ENCODE measurements at places on chromosomes 12 and 14.

DNA sequence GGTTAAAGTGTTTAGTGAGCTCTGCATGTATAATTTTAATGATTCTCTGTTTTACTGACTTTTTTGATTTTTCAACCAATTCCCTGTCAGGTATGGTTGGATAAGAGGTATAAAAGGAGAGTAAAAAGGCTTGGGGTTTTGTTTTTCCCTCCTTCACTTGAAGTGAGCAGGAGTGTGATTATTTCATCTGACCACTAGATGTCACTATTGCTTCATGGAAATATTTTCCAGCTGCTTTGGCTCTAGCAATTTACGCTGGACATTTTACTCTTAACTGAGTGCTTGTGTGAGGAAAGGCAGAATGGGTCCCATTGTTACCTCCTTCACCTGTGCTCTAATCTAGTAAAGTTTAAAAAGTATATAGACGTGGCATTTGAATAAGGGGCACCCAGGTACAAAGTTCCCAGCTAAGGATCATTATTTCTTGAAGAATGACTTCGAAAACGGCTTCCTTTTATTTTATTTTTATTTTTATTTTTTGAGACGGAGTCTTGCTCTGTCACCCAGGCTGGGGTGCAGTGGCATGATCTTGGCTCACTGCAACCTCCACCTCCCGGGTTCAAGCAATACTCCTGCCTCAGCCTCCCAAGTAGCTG is 66.5 kb downstream of the TBC1D30 start:
- H3K4me3 ChIP-seq = no peak overlapping the region
- no peaks in the 10 kb centered on the region for H3K27me3 ChIP-seq
- H3K4me1 ChIP-seq = no peaks in the 10 kb centered on the region
- no peak overlapping the region for H3K27ac ChIP-seq
- H3K36me3 ChIP-seq = no peaks in the 10 kb centered on the region

DNA sequence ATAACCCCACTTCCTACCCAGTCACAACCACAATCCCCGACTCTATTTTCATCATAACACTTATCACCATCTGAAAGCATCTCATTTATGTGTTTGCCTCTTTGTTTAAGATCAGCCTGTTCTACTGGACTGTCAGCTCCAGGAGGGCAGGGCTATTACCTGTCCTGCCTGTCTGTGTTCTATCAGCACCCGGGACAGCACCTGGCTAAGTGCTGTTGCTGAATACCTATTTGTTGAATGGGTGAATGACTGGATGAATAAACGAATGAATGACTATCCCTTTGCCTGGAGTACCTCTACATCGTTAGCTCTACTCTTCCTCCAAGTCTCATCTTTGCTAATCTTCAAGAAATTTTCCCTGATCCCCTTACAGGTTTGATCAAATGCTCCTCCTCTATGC is 69.0 kb downstream of the WSCD2 start:
- no peaks in the 10 kb centered on the region for H3K27me3 ChIP-seq
- no peak overlapping the region for H3K27ac ChIP-seq
- no peak for DNase-seq
- H3K36me3 ChIP-seq = no peaks in the 10 kb centered on the region

- H3K36me3 ChIP-seq = peaks cover 16% of the 10 kb centered on the region
- peaks cover 19% of the 10 kb centered on the region for H3K4me1 ChIP-seq
- peak overlapping the region; percentile 83 for H3K27ac ChIP-seq
- no peak for DNase-seq
- peak overlapping the region; percentile 62 for H3K4me3 ChIP-seq
- H3K27me3 ChIP-seq = no peaks in the 10 kb centered on the region
Measured at GRCh38 chr12:56188778-56189098, 545 bp downstream of the SMARCC2 start.

GRCh38 chr12:14635776-14636175 is 60.6 kb downstream of the GUCY2C start:
- H3K4me3 ChIP-seq = no peak overlapping the region
- DNase-seq = no peak

- H3K4me3 ChIP-seq = no peak overlapping the region
- no peaks in the 10 kb centered on the region for H3K4me1 ChIP-seq
- no peaks in the 10 kb centered on the region for H3K27me3 ChIP-seq
- H3K36me3 ChIP-seq = no peaks in the 10 kb centered on the region
- no peak for DNase-seq
Measured at GRCh38 chr14:88143810-88144209, 138.9 kb downstream of the GPR65 start.

DNA sequence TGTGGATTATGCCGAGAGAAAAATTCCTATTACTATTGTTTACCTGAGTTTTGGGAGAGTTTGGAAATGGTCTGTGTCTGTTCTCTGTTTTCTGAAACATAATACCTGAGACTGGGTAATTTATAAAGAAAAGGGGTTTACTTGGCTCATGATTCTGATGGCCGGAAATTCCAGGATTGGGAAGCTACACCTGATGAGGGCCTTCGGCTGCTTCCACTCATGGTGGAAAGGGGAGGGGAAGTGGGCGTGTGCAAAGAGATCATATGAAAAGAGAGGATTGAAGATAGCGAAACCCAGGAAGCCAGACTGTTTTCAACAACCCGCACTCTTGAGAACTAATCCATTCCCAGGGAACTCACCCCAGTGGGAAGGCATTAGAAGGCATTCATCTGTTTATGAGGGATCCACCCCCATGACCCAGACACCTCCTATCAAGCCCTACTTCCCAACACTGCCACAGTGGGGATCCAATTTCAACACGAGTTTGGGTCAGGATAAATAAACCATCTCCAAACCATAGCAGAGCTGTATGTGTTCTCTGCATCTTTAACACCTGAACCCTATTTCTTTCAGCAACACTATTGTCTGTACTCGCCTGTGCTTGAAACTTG is 51.1 kb downstream of the APAF1 start:
- no peaks in the 10 kb centered on the region for H3K4me1 ChIP-seq
- H3K27ac ChIP-seq = no peak overlapping the region
- no peak overlapping the region for H3K4me3 ChIP-seq
- H3K36me3 ChIP-seq = no peaks in the 10 kb centered on the region

GRCh38 chr12:108666401-108666881 is 32.7 kb upstream of the SELPLG start:
- H3K27ac ChIP-seq = no peak overlapping the region
- no peaks in the 10 kb centered on the region for H3K27me3 ChIP-seq
- no peak overlapping the region for H3K4me3 ChIP-seq
- DNase-seq = no peak

DNA sequence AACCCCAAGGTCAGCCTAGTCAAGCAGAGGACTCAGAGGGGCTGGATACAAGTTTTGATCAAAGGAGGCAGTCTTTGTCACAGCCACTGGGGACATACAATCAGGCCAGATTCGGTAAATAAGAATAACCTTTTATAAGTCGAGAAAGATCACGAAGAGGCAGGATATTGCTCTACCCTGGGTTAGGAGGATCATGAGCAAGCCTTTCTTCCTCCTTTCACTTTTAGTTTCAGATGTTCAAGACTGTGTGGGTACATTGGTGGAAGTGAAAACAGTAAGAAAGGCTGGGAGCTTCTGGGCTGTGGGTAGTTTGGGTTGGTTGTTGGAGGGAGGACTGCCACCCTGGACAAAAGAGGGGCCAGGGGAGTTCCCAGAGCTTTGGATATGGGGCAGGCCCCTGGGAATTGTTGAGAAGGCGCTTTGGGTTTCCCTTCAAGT is 127.7 kb downstream of the SNAPC1 start:
- H3K27me3 ChIP-seq = no peaks in the 10 kb centered on the region
- H3K4me1 ChIP-seq = peaks cover 9% of the 10 kb centered on the region
- H3K27ac ChIP-seq = no peak overlapping the region
- no peaks in the 10 kb centered on the region for H3K36me3 ChIP-seq
- H3K4me3 ChIP-seq = peak overlapping the region; percentile 13

DNA sequence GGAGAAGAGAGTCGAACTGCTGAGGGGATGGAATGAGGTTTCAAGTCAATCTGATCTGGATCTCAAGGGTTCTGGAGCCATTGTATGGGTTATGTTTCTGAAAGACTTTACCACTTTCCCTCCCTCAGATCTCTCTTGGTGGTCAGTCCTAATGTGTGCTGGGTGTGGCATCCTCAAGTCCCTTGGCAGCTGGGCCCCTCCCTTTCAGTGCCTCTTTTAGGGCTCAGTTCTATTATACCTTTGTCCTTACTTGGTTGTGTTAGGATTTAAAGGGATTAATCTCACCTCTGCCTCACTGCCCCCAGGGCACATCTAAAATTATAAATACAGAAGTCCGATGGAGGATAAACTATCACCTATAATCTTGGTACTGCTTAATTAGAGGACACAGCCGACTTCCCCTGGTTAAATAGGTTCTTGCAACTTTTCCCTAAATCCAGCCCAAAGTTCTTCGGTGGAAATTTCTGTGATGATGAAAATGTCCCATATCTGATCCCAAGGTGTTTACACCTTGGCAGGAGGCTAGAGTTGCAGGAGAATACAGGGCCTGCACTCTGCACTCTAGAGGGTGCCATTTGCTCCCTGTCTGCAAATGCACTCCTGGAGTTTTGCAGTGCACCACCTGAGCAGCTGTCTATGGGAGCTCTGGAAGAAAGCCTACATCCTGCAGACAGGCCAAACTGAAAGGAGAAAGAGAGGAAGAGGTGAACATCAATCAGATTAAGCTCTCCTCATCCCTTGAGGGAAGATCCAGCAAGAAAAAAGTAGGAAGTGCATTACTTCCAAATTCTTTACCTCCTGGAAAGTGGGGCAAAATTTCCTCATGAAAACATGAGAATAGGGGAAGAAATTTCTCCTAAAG is 106.8 kb downstream of the NUAK1 start:
- no peak for DNase-seq
- H3K4me3 ChIP-seq = no peak overlapping the region
- H3K36me3 ChIP-seq = no peaks in the 10 kb centered on the region

DNA sequence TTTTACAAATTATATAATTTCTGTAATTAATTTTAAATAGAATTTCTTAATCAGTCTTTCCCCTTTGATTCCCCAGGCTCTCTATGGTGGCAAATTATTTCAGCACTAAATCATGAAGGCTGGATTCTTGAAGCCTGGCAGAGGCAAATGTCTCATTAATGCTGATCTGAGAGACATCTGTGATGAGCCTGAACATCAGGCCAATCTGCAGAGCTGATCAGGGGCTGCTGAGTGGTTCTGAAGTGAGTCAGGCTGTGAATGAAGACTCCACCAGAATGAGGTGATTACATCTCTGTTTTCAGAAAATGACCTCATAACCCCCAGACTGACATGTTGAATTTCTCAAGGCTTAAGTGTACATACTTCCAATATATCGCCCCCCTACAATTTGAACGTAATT is 124.2 kb upstream of the MIS18BP1 start:
- H3K4me3 ChIP-seq = no peak overlapping the region
- no peaks in the 10 kb centered on the region for H3K27me3 ChIP-seq
- no peak overlapping the region for H3K27ac ChIP-seq
- DNase-seq = no peak
- no peaks in the 10 kb centered on the region for H3K4me1 ChIP-seq

GRCh38 chr14:49621114-49621881 is 699 bp downstream of the MGAT2 start:
- peaks cover 42% of the 10 kb centered on the region for H3K4me1 ChIP-seq
- H3K27me3 ChIP-seq = no peaks in the 10 kb centered on the region
- peaks cover 15% of the 10 kb centered on the region for H3K36me3 ChIP-seq

- no peak overlapping the region for H3K4me3 ChIP-seq
- no peak overlapping the region for H3K27ac ChIP-seq
- H3K36me3 ChIP-seq = no peaks in the 10 kb centered on the region
- H3K27me3 ChIP-seq = no peaks in the 10 kb centered on the region
- H3K4me1 ChIP-seq = no peaks in the 10 kb centered on the region
- DNase-seq = no peak
Measured at GRCh38 chr12:93292213-93292612, 85.5 kb upstream of the NUDT4 start.

DNA sequence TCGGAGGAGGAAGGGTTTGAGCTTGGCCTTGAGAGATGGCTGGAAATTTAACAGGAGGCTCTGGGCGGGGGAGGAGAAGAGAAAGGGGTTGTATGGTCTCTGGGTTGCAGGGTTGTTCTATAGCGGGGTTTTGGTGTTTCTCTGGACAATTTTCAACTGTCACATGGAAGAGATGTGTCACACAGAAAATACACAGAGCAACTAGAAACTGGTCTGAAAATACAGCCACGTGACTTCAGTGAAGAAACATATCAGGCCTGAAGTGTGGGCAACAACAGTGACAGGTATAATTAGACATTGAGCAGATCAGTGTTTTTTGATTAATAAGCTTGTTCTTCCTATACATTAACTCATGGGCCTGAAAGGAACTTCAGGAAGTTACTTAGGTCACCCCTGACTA is 205.3 kb upstream of the HMGA2 start:
- no peaks in the 10 kb centered on the region for H3K27me3 ChIP-seq
- DNase-seq = no peak
- no peak overlapping the region for H3K4me3 ChIP-seq
- H3K36me3 ChIP-seq = no peaks in the 10 kb centered on the region

DNA sequence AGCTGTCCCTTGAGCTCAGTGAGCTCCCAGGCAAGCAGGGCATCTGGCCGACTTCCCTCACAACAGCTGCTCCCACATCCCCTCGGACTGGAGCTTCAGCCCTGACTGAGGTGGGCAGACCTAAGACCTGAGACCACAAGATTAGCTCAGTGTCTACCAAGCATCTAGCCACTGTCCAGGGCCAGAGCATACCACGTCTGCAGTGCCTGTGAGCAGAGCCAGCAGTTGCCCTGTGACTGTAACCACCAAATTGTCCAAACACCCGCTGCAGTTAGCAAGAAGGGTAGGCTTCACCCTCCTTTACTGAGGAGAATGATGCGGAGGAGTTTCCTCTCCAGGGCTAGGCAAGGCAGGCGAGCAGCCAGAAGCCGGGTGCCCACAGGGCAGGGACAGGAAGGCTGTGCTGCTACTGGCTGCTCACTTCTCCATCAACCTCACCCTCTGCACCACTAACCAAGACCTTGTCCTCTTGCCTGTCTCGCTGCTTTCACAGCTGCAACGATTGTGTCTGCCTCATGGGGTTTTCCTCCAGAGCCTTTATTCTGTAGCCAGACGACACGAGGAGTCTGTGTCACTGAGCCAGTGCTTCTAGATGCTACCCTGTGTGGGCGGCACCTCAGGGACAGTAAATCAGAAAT is 53.9 kb downstream of the ANAPC7 start:
- peaks cover 26% of the 10 kb centered on the region for H3K36me3 ChIP-seq
- peak overlapping the region; percentile 16 for H3K4me3 ChIP-seq
- no peaks in the 10 kb centered on the region for H3K4me1 ChIP-seq
- H3K27me3 ChIP-seq = no peaks in the 10 kb centered on the region
- peak; percentile 52 for DNase-seq

GRCh38 chr12:111143271-111143670 is 222.9 kb upstream of the MYL2 start:
- H3K27ac ChIP-seq = no peak overlapping the region
- no peaks in the 10 kb centered on the region for H3K36me3 ChIP-seq
- no peak for DNase-seq
- no peaks in the 10 kb centered on the region for H3K27me3 ChIP-seq
- no peaks in the 10 kb centered on the region for H3K4me1 ChIP-seq

DNA sequence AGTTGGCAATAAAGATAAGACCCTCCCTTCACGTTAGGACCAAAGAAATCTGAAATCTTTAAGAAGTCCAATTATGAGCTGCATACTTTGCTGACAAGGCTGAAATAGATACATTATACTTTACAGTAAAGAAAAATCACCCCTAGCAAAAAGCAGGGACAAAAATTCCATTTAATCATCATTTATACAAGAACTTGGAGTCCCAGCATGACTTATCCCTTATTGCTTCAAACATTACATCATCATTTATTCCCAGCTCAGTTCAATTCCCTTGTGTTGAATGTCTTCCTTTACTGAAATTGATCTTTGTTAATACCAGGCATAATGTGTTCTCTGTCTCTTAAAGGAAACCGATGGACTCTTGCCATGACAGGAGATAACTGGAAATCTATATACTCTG is 449.6 kb upstream of the CCDC196 start:
- DNase-seq = no peak
- no peaks in the 10 kb centered on the region for H3K27me3 ChIP-seq
- H3K4me3 ChIP-seq = no peak overlapping the region

GRCh38 chr12:27794818-27795584 is 15.0 kb upstream of the MANSC4 start:
- H3K27me3 ChIP-seq = no peaks in the 10 kb centered on the region
- H3K4me3 ChIP-seq = no peak overlapping the region
- H3K36me3 ChIP-seq = peaks cover 5% of the 10 kb centered on the region
- H3K27ac ChIP-seq = no peak overlapping the region
- no peak for DNase-seq
